ENCODE measurements at places on chromosomes 1 and 21. TPM values are rescaled to one million over a fixed set of nuclear protein-coding genes. Genes with fewer than 3 reads are reported as not detected.
A peak's percentile ranks its signal among the peaks of the same experiment; 100 is the strongest.

Gene MMP23B
- 11.0 TPM for total RNA-seq

Gene RSPH1
- not detected for total RNA-seq

DNA sequence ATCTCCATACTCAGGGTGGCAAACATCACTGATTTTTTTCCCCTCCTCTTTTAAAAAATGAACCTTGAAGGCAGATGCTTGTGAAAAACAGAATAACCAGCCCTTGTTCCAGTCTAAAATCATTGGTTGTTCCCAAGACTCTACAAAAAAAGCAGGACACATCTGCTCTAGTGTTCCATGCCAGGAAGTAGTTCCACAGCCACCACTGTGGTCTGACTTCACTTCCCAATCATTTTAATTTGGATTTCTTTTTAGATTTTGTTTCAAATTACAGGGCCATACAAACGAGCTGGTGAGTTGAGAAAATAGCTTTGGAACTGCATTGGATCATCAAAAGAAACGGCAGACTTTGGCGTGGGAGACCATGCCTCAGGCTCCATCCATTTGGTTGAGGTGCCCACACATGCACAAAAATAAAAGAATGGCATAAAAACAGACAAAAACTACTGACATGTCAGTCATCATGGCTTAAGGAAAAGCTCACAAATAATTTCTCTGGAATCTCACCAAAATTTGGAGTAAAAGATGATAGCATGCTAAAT is 210.0 kb downstream of the GABPA start:
- DNase-seq = no peak

DNA sequence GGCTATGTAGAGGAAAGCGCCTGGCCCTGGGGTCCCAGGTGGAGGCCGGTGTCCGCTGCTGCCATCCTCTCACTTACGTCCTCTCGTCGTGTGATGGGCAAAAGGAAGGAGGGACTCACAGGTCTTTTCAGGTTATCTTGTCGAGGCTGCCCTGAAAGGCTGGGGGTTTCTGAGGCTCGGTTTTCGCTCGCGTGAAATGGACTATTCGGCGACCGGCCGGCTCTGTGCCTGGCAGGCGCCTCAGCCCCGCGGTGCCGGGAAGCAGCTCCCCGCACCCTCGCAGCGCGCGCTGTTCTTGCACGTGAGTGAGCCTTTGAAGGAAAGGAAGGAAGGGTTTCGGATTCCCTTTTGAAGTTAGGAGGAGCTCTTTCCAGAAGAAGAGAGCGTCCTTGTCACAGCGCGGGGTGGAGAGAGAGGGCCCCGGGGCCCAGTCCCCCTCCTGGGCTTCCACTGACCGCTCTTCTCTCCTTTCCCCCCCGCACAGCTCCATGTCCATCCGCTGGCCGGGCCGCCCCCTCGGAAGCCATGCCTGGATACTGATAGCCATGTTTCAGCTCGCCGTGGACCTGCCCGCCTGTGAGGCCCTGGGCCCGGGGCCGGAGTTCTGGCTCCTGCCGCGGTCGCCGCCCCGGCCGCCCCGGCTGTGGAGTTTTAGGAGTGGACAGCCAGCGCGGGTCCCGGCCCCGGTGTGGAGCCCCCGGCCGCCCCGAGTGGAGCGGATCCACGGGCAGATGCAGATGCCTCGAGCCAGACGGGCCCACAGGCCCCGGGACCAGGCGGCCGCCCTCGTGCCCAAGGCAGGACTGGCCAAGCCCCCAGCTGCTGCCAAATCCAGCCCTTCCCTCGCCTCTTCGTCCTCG is 57.2 kb downstream of the AJAP1 start:
- DNase-seq = no peak

Gene PDE4B
- 59.0 TPM for total RNA-seq

Gene FAM229A
- total RNA-seq = 1.8 TPM

Gene OR2T8
- not detected for total RNA-seq

- no peak for DNase-seq
Measured at GRCh38 chr1:31421371-31422040, 8.5 kb downstream of the SERINC2 start.

GRCh38 chr1:157069601-157070000 is 24.1 kb upstream of the ARHGEF11 start:
- no peak for DNase-seq

Gene KANK4
- 4.0 TPM for total RNA-seq

Gene ITLN1
- total RNA-seq = 143 TPM

Gene GPR25
- total RNA-seq = not detected

DNA sequence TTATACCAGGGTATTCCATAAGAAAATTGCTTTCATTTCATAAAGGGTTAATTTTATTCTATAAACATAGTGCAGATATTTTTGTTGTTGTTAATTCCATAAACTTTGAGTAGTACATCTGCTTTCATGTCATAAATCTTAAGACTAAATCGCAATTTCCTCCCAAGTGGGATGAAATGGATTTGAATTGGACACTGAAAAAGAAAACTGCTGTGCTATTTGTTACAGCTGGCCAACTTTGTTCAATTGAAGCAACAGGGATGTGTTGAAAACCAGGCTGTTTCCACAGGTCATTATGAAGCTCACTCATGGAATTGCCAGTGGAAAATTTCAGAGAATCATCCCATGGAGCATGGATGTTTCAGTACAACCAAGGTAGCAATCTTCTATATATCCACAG is 252.5 kb upstream of the RGS18 start:
- no peak for DNase-seq

- no peak for DNase-seq
Measured at GRCh38 chr1:163414778-163415177, 93.0 kb downstream of the NUF2 start.

- no peak for DNase-seq
Measured at GRCh38 chr1:218490406-218490922, 145.3 kb downstream of the TGFB2 start.

- DNase-seq = no peak
Measured at GRCh38 chr1:208204779-208205178, 39.4 kb downstream of the PLXNA2 start.

Gene ZYG11A
- total RNA-seq = not detected

DNA sequence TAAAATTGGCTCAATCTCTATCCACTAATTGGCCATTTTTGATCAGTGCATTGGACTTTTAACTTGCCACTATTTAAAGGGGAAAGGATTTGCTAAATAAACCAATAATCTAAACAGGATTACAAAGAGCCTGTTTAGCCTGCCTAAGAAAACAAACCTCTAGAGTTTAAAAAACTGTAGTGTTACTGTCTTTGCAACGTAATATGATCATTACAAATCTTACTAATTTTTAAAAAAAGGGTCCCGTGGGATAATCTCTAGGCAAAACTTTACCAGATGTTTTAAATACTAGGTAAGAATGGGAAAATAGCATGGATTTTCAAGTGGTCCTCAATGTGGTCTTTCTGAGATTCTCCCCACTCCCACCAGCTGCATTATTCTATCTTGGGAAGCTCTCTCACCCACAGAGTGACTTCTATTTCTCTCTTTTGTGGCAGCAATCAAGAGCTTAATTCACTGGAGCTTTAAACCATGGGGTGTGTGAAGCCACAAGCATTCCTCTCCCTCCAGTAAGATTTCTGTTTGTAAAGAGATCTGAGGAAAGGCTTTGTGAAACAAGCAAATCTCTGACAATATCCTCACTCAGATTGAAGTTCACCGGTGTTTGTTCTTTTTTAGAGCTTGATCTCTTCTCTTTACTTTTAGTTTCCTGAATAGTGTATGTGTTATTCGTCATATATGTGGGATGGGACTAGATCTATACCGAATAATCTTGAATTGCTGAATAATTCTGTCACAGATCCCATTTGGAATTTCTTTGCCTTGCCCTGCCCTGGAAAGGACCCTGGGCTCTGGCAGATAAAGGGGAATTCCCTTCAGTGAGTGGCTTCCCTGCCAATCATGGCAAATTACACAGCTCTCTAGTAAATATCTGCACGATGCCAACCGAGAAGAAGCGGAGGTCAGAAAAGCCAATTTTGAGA is 132.2 kb downstream of the TLR5 start:
- no peak for DNase-seq

- no peak for DNase-seq
Measured at GRCh38 chr1:11156441-11156840, 32.7 kb upstream of the ANGPTL7 start.

GRCh38 chr1:242673652-242674051 is 149.2 kb upstream of the PLD5 start:
- no peak for DNase-seq

GRCh38 chr1:71650119-71650518 is 569.3 kb upstream of the ZRANB2 start:
- DNase-seq = no peak

Gene FOXO6
- total RNA-seq = 2.9 TPM

GRCh38 chr1:99731384-99731783 is 35.1 kb downstream of the FRRS1 start:
- no peak for DNase-seq

Gene TTC3
- total RNA-seq = 74.4 TPM

DNA sequence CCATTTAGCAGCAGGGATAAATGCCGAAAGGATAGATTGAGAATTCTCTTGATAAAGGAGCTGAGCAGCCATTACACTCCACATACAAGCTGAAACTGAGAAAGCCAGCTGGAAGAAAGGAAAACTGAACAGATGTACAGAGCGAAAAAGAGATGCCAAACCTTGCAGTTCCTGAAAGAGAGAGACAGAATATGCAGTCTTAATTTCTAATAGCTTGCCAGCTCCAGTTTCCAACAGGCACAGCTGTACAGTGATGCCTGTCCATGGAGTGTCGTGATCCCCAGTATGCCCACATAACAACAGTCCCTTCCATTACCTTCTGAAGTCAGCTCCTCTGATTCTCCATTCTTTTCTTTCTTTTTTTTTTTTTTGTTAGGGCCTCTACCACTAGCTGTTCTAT is 22.7 kb downstream of the ABL2 start:
- DNase-seq = no peak

Gene PIP5K1A
- total RNA-seq = 46.9 TPM

DNA sequence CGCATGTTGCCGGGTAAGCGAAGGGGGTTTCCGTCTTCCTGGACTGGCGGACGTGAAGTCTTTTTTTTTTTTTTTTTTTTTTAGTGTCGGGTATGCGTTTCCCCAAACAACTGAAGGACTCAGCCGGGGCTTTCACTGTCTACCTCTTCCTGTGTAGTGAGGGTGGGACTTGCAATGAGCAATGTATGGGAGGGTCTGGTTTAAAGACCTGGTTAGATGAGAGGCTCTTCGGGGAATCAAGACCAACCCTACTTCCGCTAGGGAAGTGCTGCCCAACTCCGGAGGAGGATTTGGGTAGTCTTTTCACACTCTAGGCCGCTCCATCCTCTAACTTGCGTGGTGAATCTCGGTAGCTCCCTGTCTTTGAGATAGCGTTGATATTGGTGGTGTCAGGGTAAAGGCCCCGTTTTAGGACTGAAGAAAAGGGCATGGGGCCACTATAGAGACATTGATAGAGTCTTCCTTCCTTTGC is 754 bp downstream of the PRRC2C start:
- no peak for DNase-seq

- DNase-seq = peak; percentile 65
Measured at GRCh38 chr21:36773117-36773516, 74.2 kb downstream of the SIM2 start.

DNA sequence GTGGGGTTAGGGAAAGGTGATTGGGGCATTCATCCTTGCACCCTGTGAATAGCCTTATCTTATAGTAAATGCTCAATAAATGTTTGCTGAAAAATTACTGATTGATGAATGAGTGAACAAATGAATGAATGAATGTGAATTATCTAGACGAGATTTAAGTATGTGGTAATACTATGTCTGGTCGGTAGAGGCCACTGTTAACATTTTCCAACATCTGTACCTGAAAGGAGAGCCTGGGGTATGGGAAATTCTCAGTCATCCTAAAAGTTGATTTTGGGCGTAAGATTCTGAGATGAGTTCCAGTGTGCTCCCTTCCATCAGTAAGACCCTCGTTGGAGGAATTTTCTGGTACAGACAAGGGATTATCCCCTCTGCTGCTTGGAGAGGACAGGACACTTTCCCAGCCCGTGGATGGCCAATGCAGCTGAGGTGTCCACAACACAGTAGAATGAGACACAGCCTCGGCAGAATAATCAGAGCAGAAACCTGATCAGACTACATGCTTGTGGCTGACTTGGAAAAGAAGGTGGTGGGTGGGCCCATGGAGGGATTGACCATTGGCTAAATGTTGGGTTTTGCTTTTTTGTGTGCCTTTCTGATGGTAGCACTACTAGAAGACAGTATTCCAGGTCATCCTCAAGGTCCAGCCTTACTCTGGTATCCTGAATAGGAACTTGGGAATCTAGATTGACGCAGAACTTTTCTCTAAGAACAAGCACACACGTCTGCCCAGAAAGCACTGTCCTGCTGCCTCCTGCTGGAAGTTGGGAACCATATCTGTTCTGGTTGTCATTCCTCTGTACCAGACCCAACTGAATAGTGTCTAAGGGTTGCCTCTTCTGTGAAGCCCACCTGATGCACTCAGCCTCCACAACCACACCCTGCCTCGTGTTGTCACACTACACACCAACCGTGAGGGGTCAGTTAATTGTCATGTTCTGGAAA is 262.0 kb downstream of the TNR start:
- no peak for DNase-seq

DNA sequence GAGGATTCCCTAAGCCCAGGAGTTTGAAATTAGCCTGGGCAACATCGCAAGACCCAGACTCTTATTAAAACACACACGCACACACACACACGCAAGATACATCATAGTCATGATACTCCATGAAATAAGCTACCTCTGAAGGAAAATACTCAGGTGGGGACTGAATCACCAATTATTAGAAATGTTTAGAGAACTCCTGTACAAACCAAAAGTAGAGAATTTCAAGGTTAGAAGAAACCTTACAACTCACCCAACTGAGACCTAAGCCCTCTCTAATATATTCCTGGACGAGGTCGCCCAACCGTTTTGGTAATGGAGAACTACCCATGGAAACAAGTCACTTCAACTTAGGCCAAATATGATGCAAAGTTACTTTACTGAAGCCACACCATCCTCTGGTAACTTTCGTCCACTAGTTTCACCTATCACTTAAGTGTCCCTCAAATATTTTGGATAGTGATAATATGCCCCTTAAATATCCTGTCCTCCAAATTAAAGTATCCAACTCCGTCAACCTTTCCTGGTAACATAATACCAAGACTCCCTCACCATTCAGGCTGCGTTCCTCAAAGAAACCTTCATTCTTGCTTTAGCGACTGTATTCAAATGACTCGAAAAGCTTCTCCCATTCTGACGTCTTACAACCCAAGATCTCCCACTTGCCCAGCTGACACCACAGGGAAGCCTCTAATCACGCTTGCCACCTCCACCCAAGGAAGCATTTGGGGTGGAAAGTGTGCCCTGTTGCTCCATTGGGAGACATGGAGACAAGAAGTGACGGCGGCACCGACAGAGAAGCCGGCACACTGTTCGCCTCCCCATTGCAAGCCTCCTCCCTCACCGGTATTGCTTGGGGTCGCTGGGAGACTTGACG is 856 bp downstream of the NRDC start:
- DNase-seq = peak; percentile 31

- no peak for DNase-seq
Measured at GRCh38 chr21:38561613-38562581, 63.6 kb upstream of the ERG start.

Gene RIPPLY3
- total RNA-seq = not detected

All from left cardiac atrium (tissue), 4 donors.